Posterior vena cava (tissue), 2 donors: ENCODE measurements at places on chromosomes 12 and 14.
A peak's percentile ranks its signal among the peaks of the same experiment; 100 is the strongest.

- no peak for DNase-seq
Observed at GRCh38 chr14:95635051-95635450, 51.2 kb upstream of the TCL1B start.

DNA sequence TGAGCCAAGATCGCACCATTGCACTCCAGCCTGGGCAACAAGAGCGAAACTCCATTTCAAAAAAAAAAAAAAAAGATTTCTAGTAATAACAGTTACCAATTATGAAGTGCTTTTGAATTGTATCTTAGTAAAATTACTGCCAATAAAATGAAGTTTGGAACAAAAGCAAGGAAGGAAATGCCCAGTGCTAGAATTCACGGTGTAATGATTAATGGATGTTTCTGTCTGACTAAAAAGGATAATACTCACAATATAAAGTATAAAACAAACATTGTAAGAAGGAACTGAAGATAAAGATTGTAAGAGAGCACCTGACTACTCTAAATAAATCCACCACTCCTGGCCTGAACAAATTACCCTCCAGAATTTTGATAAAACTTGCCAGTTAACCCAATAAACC, 4.0 kb downstream of the TMEM116 start:
- DNase-seq, result no peak

GRCh38 chr12:10739157-10740118, 16.3 kb upstream of the YBX3 start:
- no peak for DNase-seq

- DNase-seq, result peak; percentile 43
Observed at GRCh38 chr14:101229666-101230065, 326.1 kb upstream of the RTL1 start.

- no peak for DNase-seq
Observed at GRCh38 chr12:129848876-129849275, 54.9 kb downstream of the TMEM132D start.
